Activated CD4-positive, alpha-beta T cell treated with anti-CD3 and anti-CD28 coated beads, Interleukin-2, amount 50 U/mL, for 24 hours (primary cell): ENCODE measurements at places on chromosomes 16 and 17.

GRCh38 chr17:34386697-34387550 lies 23.9 kb upstream of the CCL1 start:
- DNase-seq, result no peak

DNA sequence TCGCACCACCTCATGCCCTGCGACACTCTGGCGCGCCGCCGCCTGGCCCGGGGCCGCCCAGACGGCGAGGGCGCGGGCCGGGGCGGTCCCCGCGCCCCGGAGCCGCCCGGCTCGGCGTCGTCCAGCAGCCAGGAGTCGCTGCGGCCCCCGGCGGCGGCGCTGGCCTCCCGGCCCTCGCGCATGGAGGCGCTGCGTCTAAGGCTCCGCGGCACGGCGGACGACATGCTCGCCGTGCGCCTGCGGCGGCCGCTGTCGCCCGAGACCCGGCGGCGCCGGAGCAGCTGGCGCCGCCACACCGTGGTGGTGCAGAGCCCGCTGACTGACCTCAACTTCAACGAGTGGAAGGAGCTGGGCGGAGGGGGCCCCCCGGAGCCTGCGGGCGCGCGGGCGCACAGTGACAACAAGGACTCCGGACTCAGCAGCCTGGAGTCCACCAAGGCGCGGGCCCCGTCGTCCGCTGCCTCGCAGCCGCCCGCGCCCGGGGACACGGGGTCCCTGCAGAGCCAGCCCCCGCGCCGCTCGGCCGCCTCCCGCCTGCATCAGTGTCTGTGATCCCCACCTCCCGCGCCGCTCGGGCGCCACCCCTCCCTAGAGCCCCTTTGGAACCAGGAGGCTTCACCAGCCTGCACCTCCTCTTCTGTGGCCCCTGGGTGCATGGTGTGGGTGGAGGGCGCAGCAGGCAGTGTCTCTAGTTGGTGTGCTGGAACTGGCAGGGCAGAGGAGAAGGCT lies 82.3 kb downstream of the ARHGAP23 start:
- DNase-seq, result no peak

GRCh38 chr17:54749157-54749556 lies 151.5 kb upstream of the TOM1L1 start:
- DNase-seq, result no peak

DNA sequence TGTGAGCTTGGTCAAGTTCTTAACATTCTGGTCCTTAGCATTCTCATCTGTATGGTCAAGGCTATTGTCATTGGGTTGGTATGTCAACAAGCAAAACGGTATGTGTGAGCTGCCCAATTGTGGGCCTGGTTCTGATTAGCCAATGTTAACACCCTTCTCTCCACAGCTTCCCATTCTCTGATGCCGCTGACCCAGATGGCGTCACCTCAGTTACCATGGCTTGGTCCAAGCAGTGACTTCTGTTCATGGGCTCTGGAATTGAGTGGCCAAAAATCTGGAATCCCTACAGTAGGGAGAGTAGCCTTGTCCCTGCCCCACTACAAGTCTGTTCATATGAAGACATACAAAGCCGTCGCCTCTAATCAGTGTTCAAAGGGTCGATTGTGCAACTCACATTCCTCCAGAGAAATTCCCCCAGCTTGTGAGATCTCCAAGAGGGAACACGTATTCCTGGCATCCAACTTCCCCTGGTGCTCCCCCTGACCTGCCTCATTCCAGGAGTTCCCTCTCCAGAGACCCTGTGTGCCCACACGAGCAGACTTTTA lies 15.8 kb downstream of the TMEM98 start:
- DNase-seq, result no peak
